ENCODE measurements at places on chromosomes 16 and 17. TPM values are rescaled to one million over a fixed set of nuclear protein-coding genes. Genes with fewer than 3 reads are reported as not detected.

Gene TMC5
- total RNA-seq, result under 0.01 TPM

DNA sequence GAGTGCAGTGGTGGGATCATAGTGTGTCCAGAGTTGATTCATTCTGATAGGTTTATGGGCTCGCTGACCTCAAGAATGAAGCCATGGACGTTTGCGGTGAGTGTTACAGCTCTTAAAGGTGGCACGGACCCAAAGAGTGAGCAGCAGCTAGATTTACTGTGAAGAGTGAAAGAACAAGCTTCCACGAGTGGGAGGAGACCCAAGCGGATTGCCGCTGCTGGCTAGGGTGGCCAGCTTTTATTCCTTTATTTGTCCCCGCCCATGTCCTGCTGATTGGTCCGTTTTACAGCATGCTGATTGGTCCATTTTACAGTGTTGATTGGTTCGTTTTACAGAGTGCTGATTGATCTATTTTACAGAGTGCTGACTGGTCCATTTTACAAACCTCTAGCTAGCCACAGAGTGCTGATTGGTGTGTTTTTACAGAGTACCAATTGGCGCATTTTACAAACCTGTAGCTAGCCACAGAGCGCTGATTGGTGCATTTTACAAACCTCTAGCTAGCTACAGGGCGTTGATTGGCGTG lies 17.5 kb downstream of the CACNG4 start:
- H3K27ac ChIP-seq, result no peak overlapping the region
- H3K27me3 ChIP-seq, result peaks cover 75% of the 10 kb centered on the region
- H3K4me1 ChIP-seq, result no peaks in the 10 kb centered on the region
- no peak for DNase-seq
- no peaks in the 10 kb centered on the region for H3K36me3 ChIP-seq

Gene CHRNE
- 1.4 TPM for total RNA-seq

GRCh38 chr16:78005881-78006280 lies 16.5 kb upstream of the CLEC3A start:
- H3K4me3 ChIP-seq, result no peak overlapping the region
- no peak for DNase-seq
- no peaks in the 10 kb centered on the region for H3K4me1 ChIP-seq
- no peak overlapping the region for H3K27ac ChIP-seq
- no peaks in the 10 kb centered on the region for H3K27me3 ChIP-seq
- H3K36me3 ChIP-seq, result no peaks in the 10 kb centered on the region

DNA sequence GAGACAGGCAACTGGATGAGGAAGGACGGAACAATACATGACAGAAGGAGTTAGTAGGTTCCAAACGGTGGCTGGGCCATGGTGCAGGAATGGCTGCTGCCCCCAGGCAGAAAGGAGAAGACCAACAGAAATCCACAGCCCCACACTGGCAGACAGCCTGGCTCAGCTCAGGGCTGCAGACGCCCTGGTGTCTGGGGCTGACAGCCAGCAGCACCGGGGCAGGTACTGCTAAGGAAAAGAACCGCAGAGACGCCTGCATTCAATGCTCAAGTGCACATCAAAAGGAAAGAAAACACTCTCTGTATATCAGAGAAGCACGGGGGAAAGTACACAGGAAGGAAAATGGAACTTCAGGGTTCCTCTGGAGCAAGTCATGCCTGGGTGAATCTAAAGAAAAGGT lies 53.4 kb downstream of the GAS7 start:
- no peak overlapping the region for H3K4me3 ChIP-seq
- H3K4me1 ChIP-seq, result no peaks in the 10 kb centered on the region
- no peaks in the 10 kb centered on the region for H3K36me3 ChIP-seq
- DNase-seq, result no peak

DNA sequence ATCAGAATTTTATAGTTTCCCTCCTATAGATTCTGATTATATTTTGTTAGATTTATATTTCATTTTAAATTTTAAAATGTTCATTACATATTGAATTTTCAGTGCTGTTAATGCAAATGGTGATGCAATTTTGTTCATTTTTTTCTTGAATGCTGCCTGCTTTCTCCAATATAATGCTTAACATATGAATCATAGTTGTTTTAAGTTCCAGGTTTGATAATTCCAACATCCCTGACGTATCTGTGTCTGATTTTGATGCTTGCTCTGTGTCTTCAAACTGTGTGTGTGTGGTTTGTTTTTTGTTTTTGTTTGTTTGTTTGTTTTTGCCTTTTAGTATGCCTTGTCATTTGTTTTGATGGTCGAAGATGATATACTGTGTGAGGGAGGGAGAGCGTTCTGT lies 134.7 kb upstream of the ELAC2 start:
- no peak for DNase-seq
- H3K4me1 ChIP-seq, result peaks cover 5% of the 10 kb centered on the region
- H3K4me3 ChIP-seq, result no peak overlapping the region
- H3K36me3 ChIP-seq, result no peaks in the 10 kb centered on the region
- no peaks in the 10 kb centered on the region for H3K27me3 ChIP-seq

Gene KRT40
- not detected for total RNA-seq

Gene ALOXE3
- not detected for total RNA-seq

GRCh38 chr17:30541802-30542201 lies 64.6 kb downstream of the GOSR1 start:
- no peaks in the 10 kb centered on the region for H3K4me1 ChIP-seq
- H3K36me3 ChIP-seq, result no peaks in the 10 kb centered on the region
- DNase-seq, result no peak
- no peak overlapping the region for H3K27ac ChIP-seq
- no peak overlapping the region for H3K4me3 ChIP-seq

- peaks cover 3% of the 10 kb centered on the region for H3K27me3 ChIP-seq
- peaks cover 2% of the 10 kb centered on the region for H3K36me3 ChIP-seq
- peak; percentile 72 for DNase-seq
These were observed 431 bp downstream of the SLFN11 start for GRCh38 chr17:35372846-35373533.

GRCh38 chr16:31400191-31400590 lies 7.1 kb downstream of the ITGAD start:
- H3K4me1 ChIP-seq, result peaks cover 4% of the 10 kb centered on the region
- no peak overlapping the region for H3K4me3 ChIP-seq
- no peak overlapping the region for H3K27ac ChIP-seq
- H3K27me3 ChIP-seq, result no peaks in the 10 kb centered on the region
- no peaks in the 10 kb centered on the region for H3K36me3 ChIP-seq

Measured in osteoblast (primary cell).